ENCODE measurements at places on chromosomes 12 and 14.

GRCh38 chr14:86613126-86613525 is 1083.2 kb downstream of the FLRT2 start:
- DNase-seq = no peak

DNA sequence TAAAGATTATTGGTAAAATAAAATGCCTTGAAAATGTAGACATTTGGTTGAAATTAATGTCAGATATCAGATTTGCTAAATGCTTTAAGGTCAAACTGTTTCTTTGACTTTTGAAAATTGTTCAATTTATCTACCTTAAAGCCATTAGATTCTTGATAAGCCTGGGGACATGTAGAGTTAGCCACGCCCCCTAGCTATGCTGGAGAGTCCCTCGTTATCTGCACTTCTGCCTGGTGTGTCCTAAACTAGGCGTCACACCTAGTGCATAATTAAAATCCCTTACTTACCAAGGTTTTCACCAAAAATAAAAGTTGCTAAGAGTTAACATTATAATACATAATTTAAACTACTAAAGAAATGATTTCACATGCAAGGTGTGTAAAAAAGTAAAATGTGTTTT is 79.5 kb downstream of the EGLN3 start:
- no peak for DNase-seq

DNA sequence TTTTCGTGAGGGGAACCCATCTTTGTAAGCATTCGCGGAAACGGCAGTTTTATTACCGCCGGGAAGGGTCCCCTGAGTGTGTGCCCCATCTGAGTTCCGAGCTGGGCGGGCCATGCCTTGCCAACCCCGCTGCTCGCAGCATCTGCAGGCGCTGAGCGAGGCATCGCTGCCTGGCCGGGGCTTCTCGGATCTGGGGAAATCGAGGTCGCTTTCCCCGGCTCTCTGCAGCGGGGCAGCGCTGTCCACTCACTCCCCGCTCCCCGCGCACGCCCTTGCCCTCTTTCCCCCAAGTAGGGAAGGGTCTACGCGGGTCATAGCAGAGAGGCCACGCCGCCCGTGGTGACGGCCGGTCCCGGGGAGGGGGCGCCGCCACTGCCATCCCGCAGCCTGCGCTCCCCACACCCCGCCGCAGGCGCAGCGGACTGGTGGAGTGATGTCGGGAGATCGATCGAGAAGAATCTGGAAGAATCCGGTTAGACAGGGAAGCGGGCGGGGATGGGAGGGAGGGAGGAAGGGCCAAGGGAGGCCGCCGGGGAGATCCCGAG is 507 bp upstream of the FKBP4 start:
- no peak for DNase-seq

- no peak for DNase-seq
These were observed 286.3 kb downstream of the RPAP3 start for GRCh38 chr12:47419497-47419896.

- no peak for DNase-seq
These were observed 93.5 kb downstream of the LMNTD1 start for GRCh38 chr12:25459541-25459951.

DNA sequence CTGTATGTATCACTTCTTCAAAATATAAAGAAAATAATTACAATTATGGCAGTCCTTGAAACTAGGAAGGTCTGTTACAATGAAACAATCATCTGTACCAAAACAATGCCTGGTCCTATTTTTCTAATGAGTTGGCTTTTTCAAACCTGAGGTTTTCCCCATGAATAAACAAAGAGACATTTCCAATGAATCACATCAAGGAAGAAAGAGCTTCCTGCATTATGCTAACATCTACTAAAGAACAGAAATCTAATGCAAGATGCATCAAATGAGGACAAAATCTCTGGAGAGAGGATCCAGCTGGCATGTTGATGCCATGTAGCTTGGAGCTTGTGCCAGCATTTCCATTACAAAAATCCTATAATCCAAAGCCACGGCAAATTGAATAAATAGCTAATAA is 29.3 kb downstream of the NIN start:
- DNase-seq = no peak

DNA sequence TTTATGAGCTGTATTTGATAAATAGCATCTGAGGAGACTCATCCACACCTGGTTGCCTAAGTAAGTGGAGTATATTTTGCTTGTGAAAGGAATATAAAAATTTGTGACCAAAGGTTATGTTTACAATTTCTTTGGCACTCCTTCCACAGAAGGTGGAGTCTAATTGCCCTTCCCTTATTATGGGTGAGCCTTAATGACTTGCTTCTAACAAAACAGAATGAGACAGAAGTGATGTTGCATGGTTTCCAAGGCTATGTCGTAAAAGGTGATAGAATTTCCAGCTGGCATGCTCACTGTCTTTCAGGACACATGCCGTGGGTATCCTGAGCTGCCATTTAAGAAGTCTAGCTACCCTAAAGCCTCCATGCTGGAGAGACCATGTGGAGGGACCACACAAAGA is 116.8 kb upstream of the ABCD2 start:
- no peak for DNase-seq

All from brain pericyte (primary cell).